ENCODE measurements at places on chromosomes 6 and 20. TPM values are rescaled to one million over a fixed set of nuclear protein-coding genes. Genes with fewer than 3 reads are reported as not detected.

The PRKN gene
- not detected for total RNA-seq

The RBBP8NL gene
- total RNA-seq, result 39.2 TPM

- no peak for DNase-seq
These were observed 68.8 kb downstream of the CDS2 start for GRCh38 chr20:5195655-5196054.

DNA sequence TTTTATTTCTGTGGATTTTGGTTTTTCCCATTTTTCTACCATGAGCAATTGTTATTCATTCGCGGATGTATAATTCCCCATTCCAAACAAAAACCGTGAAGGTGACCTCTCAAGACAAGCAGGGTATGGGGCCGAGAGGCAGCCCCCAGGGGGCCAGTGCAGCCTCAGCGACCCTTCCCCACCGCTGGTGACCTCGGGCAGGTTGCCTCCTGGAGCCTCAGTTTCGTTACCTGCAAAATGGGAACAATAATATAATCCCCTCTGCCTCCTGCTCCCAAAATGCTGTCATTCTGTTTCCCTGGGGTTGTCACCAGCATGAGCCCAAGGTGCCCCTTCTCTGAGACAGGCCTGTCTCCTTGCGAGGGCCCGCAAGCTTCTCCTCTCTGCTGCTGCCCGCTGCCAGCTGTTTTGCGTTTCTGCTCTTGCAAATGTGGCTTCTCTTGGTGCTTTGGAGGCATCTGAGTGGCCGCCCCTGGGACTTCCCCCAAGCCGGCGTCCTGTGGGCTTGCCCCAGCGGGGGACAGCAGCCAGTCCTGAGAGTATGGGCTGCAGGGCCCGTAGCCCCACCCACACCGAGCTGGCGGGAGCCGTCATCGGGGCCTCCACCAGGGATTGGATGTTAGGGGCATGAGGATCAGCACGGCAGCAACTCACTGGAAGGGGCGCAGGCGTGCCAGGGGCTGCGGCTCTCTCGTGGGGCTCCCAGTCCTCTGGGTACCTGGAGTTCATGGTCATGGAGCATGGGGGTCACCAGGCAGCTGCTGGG is 161.9 kb downstream of the TAF4 start:
- DNase-seq, result no peak

GRCh38 chr6:97663252-97663651 is 380.2 kb upstream of the MMS22L start:
- no peak for DNase-seq

DNA sequence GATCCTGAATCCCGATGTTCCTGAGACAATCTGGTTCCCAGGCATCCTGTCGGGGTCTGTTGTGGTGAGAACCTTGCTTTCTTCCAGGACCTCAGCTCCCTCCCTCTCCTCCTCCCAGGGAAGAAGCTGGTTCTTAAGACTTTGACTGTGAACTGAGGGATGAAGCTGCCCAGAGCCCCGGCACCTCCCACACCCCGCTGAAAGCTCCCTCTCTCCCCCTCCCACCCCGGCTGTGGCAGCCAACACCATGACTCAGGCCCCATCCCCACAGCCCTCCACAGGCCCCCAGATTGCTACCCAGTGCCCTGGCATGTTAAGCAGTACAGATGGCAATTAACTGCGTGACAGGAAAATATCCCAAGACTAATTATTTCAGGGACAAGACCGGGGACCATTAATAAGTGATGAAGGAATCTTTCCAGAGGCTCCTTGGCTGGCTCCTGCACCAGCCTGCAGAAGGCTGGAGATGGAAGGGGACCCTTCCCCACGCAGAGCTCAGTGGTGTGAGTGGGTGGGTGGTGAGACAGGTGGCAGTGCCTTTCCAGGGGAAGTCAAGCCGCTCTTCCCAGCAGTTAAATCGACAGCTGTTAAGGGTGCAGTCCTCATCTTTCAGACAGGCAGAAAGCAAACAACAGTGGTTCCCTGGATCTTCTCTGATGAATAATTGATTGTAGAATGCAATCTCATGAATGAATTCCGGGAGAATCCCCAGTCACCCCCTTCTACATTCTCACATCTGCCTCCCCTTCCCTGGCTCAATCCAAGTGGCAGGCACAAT is 237.9 kb downstream of the LRFN2 start:
- DNase-seq, result no peak
